AG09319 (cell line): ENCODE measurements at places on chromosomes 3 and 15.

DNA sequence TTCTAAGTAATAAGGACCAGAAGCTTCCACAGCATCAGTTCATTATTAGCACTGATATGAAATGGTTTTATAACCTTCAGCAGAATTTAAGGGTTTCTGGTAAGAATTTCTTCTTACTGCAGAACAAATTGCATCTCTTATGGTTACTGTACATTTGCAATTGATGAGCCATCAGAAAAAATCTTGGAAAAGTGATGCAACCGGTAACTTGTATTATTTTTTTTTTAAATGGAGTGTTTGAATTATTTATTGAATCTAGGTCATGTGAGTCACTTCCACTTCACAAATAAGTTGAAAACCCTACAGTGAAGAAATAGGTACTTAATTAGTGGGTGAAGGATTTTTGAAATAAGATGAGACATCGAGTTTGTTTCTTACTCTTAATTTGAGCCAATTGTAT lies 786.0 kb downstream of the TUSC7 start:
- no peak for DNase-seq

DNA sequence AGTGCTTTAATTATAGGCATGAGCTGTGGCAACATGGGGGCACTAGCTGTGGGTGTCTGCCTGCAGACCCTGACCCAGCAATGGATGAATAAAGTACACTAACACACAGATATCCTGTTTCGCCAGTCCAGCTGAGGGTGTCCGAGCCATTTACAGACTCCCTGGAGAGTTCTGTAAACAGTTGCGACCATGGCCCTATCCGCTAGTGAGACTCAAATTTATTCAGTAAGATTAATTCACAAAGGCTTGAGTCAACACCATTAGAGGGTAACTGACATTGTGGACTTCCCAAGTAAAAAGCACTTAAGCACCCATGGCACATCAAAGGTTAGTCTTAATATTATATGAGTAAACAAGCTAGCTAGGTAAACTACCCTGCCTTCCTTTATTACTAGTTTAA lies 161.6 kb downstream of the TBL1XR1 start:
- no peak for DNase-seq

DNA sequence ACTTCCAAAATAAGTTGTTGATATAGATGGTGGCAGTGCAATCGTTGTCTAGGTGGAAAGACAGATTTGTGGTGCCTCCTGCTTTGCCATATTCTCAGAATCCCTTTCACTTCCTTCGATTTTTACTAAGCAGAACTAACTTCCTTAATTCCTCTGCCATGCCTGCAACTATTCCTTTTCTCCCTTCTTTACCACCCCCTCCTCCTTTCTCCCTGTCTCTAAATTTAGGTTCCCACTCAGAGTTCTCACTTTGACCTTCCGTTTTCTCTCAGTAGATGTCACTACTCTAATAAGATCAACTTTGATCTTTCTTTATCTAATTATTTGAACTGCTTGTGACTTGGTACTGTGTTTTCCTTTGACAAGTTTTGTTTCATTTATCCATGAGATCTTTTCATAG lies 351.2 kb downstream of the LPP start:
- DNase-seq: no peak

GRCh38 chr3:133691273-133692107 lies 29.7 kb upstream of the TOPBP1 start:
- no peak for DNase-seq

- no peak for DNase-seq
Measured at GRCh38 chr15:83926116-83926515, 272.2 kb downstream of the ADAMTSL3 start.

DNA sequence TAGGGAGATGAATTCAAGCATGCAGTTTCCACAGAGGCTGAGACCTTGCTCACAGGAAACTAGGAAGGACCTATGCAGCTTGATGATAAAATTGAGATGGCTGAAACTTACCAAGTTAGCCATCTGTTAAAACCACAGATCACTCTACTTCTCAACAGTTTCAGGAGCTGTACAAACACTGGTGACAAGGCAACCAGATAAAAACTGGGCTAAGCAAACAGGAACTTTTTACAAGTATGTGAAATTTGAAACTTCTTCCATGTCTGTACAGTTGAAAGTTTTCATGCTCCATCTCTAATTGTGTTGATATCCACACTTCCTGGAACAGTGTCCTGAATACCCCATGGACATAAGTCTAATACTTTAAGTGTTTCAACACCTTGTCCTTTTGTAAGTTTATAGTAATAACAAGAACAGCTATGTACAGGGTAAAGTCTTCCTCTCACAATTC lies 78.2 kb downstream of the FAIM start:
- peak; percentile 52 for DNase-seq

GRCh38 chr3:4995500-4996053 lies 16.3 kb downstream of the BHLHE40 start:
- no peak for DNase-seq

- DNase-seq: no peak
Measured at GRCh38 chr3:8450618-8451017, 51.0 kb upstream of the LMCD1 start.

DNA sequence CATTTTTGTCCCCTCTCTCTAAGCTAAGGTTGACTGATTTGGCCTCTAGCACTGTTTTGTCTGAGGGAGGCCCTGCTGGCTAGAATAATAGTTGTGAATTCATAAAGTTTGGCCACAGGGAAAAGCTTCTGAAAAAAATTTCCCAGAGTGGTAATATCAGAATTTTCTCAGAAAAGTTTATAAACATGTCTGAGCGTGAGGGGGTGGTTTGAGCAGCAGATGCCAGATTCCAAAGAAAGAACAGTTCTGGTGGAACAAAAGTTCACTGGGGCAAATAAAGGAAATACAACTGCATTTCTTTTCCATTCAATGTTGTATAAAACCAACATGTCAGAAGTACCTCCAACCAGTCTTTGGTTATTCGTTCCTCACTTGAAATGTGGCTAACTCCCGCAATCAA lies 61.2 kb downstream of the CLDN1 start:
- no peak for DNase-seq

GRCh38 chr3:98903099-98903498 lies 1.6 kb upstream of the DCBLD2 start:
- DNase-seq: no peak

- no peak for DNase-seq
Measured at GRCh38 chr3:43224405-43225073, 61.8 kb upstream of the SNRK start.

DNA sequence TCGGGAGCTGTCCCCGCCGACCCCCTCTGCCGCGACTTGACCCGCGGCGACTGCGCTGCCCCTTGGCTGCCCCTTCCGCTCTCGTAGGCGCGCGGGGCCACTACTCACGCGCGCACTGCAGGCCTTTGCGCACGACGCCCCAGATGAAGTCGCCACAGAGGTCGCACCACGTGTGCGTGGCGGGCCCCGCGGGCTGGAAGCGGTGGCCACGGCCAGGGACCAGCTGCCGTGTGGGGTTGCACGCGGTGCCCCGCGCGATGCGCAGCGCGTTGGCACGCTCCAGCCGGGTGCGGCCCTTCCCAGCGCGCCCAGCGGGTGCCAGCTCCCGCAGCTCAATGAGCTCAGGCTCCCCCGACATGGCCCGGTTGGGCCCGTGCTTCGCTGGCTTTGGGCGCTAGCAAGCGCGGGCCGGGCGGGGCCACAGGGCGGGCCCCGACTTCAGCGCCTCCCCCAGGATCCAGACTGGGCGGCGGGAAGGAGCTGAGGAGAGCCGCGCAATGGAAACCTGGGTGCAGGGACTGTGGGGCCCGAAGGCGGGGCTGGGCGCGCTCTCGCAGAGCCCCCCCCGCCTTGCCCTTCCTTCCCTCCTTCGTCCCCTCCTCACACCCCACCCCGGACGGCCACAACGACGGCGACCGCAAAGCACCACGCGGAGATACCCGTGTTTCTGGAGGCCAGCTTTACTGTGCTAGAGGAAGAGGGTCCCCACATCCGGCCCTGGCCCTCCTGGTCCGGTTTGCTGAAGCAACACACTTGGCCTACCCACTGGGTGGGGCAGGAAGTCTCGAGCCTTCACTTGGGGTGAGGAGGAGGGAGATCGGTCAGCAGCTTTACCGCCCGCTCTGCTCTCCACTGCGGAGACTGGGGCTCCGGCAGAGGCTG lies at the start of gene RASSF1:
Gene RASSF1 (minus strand): TSS at position 389 of the 882 bp plus-strand sequence. CDS start 31 bp downstream, at position 358.
- no peak for DNase-seq

GRCh38 chr15:72998681-72999466 lies 53.4 kb upstream of the NEO1 start:
- DNase-seq: no peak

- DNase-seq: no peak
Measured at GRCh38 chr15:89640245-89640644, 15.0 kb downstream of the KIF7 start.

GRCh38 chr15:68510558-68510957 lies 68.2 kb upstream of the CORO2B start:
- DNase-seq: no peak

DNA sequence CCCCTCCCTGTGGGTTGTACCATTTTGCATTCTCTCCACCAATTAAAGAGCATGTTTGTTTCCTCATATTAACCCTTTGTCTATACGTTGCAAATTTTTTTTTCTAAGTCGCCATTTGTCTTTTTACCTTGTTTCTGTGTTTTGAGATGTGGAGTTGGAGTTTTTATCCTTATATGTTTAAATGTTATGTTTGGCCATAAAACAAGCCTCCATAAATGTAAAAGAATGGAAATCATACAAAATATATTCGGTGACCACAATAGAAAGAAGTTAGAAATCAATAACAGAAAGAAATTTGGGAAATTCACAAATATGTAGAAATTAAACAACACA lies 29.2 kb downstream of the LRRK1 start:
- DNase-seq: no peak

DNA sequence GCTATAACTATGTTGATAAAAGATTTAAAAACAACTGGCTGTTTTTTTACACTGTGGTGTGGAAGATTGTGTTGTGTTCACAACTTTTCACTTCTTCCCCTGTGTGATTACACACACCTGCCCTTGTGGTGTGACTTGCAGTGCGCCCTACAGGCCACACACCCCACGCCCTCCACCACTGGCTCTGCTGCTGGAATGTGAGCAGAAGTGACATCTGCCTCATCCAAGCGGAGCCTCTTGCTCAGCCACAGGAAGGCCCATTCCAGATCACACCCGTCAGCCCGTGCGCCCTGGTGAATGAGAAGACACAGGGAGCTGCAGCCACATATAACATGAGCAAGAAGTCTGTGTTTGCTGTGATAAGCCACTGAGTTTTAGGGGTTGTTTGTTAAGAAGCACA lies 7.0 kb downstream of the CCR2 start:
- DNase-seq: no peak

DNA sequence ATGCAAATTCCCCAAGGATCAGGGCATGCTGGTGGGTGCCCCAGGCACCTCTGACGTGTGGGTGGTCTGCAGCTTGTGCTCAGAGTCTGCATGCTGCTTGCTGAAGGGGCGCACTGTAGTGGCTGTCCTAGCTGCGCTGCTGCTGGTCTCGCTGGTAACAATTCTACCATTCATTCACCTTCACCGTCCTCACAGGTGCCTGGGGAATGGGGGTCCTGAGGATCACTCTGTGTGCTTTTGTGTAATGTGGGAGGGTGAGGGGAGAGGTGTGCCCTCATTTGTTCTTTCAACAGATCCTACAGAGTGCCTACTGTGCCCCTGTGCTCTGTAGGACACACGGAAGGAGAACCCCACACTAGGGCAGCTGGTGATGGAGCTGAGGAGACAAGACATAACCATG lies 2.1 kb upstream of the ITGA11 start:
- DNase-seq: no peak

- DNase-seq: no peak
Measured at GRCh38 chr15:25176616-25176923, 221.8 kb downstream of the SNRPN start.

- DNase-seq: no peak
Measured at GRCh38 chr3:65338571-65338970, 650.8 kb upstream of the ADAMTS9 start.

- DNase-seq: no peak
Measured at GRCh38 chr15:99474909-99475753, 90.7 kb upstream of the MEF2A start.

DNA sequence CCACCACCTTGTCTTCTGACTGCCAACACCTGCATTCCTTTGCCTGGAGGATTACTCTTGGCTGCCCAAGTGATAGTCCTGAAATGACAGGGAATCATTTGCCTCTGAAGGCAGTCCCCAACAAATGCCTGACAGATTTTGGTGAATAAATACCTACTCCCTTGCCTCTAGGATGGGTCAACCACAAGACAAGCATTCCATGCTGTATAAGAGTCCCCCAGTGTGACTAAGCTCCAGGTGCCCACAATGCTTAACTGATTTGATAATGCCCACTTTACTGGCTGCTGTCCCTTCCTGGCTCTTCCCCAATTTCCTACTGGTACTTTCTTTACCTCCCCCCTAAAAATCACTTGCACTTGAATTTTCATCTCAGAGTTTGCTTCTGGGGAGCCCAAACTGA lies 14.8 kb downstream of the THRB start:
- no peak for DNase-seq

DNA sequence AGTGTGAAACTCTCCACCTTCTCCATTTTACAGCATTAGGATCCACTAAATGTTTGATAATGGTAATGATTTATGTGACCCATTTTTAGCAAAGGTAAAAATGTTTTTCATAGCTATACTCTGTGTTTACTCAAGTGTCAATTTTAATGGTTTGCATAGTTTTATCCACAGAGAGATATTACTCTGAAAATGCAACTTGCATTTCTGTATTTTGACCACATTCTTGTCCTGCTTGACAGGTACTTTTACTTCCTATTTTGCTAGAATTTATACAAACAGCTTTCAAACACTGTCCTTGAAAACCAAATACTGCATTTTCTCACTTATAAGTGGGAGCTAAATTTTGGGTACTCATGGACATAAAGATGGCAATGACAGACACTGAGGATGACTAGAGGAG lies 62.9 kb downstream of the SERPINI1 start:
- no peak for DNase-seq

- DNase-seq: no peak
Measured at GRCh38 chr15:66704803-66705153, 2.7 kb downstream of the SMAD6 start.

DNA sequence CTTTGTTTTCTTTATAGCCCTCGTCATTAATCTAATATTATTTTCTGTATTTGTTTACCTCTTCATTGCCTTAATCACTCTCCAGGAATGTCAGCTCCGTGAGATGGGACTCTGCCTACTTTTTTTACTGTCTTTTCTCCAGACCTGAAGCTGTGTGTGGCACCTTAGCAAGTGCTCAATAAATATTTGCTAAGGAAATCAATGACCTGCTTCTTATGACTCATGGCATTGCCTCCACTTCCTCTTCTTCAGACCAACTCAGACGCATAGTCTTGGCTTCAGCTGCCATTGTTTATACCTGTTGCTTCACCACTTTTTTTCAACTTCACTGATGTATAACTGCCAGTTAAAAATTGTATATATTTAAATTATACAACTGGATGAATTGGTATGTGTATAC lies 218.5 kb upstream of the CMC1 start:
- DNase-seq: no peak

DNA sequence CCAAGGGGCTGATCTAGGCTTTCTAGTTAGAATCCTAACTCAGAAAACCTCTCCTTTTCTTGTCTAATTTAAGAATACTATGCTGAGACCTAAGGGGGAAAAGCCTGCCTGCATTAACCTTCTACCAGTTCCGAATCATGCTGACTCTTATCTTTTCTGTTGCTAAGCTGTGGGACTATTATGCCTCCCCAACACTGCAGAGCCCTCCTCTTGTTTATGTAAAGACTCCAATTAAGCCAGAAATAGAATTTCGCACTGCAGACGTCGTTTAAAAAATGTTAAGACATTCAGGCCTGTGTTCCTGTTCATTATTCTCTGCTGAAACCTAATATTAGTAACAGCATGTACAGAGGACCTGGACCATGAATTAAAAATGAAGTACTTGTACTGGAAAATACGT lies 310.6 kb upstream of the ATP11B start:
- no peak for DNase-seq
